Activated CD4-positive, alpha-beta T cell treated with anti-CD3 and anti-CD28 coated beads for 4 hours (primary cell): ENCODE measurements at places on chromosomes 2 and 18.

- DNase-seq = no peak
Measured at GRCh38 chr2:97766567-97766966, 53.2 kb downstream of the ZAP70 start.

DNA sequence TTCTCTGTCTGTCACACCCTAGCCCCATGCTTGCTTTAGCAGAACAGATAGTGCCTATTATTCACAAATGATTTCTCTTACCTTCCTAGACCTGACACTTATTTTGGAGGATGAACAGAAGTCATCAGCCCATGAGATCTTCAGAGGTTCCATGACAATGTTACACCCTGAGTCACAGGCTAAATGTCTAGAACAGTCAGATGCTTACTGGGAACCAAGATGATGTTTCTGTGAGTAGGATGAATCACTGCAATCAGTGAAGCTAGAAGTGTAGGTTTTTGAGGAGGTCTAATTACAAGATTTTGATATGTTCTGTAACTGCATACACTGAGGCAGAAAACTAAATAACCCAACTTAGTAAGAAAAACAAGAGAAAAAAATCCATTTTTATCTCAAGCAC lies 123.0 kb upstream of the THUMPD2 start:
- DNase-seq = no peak

DNA sequence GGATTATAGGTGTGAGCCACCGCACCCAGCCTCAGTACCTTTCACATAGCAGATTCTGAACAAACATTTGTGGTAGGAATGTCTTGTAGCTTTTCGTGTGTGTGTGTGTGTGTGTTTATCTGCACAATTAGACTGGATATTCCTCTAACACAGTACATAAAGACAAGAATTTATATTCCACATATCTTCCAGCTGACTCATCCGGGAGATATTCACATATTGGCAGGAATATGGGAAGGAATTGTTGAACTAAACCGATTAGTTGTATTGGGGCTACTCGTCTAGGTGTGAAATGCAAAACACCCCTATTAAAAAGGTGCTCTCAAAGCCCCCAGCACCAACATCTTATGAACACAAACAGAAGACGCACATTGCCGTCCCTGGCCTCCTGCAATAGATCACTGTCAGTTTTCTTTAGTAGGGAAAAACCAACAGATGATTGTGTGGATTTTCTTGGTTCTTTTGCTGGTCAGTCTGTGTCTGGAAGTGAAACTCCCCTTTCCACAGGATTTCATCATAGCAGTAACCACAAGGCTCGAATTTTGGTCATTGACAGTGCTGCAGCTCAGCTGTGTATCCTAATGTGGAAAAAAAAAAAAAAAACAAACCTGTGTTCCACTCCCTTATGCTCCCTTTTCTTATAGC lies 208.5 kb upstream of the ACVR2A start:
- DNase-seq = no peak

- no peak for DNase-seq
Measured at GRCh38 chr2:180376066-180376465, 369.0 kb upstream of the CWC22 start.

DNA sequence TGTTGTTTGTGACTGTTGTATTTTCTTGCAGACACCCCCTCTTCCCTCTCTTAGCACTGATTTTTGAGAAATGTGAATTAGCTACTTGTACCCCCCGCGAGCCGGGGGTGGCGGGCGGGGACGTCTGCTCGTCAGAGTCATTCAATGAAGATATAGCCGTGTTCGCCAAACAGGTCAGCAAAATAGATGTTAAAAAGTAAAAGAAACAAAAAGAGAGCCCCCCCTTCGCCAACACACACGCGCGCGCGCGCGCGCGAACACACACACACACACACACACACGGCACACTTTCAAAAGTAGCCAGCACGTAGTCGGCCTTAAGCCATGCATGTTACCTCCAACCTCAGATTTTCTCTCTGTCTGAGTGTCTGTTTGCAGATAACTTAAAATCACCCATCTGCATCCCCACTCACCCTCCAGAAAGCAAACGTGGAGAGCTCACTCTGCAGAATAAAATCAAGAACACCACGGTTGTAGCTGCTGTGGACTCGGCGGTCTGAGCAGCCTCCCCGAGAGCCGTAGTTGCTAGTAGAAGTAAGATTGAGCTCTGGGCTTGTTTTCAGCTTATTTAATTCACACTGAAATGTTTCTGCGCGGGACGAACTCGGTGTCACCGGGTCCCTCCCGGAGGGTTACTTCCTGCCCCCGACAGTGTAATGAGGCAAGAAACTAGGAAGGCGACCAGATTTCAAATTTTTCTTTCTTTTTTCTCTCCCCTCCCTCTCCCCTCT lies 5.1 kb downstream of the MEIS1 start:
- no peak for DNase-seq

DNA sequence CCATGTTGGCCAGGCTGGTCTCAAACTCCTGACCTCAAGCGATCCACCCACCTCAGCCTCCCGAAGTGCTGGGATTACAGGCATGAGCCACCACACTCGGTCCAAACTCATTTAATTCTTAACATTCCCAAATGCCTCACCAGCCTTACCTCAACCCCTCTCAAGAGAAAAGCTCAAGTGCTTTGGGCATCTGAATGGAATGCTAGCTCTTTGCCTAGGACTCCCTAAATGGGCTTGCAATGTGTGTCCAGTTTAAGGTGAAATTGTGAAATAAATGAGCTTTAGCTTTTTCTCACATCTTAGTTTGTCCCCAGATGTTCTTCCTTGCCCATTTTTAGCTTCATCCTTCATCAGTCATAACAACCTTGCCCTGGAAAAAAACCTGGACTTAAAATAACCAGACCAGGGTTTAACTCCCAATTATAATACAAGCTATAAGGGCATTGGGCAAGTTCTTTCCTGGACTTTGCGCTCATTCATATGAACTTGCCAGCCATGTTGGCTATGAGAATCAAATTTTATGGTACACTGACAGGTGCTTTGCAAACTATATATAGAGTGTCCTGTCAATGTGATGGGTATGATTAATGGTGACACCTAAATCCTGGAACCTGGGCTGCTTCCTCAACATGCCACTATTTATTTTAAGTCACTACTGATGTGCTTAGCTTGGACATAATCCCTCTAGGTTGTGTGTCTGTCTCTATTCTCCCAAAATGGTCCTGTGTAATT lies 95.1 kb upstream of the SERPINE2 start:
- no peak for DNase-seq

- DNase-seq = no peak
Measured at GRCh38 chr18:80233201-80233835, 14.0 kb downstream of the PARD6G start.

GRCh38 chr2:223863491-223863890 lies 26.1 kb upstream of the AP1S3 start:
- DNase-seq = no peak

- DNase-seq = no peak
Measured at GRCh38 chr2:43400508-43400907, 174.1 kb upstream of the ZFP36L2 start.

- no peak for DNase-seq
Measured at GRCh38 chr2:15073664-15074063, 441.1 kb downstream of the LRATD1 start.

GRCh38 chr18:43022874-43023273 lies 92.6 kb downstream of the RIT2 start:
- DNase-seq = no peak

DNA sequence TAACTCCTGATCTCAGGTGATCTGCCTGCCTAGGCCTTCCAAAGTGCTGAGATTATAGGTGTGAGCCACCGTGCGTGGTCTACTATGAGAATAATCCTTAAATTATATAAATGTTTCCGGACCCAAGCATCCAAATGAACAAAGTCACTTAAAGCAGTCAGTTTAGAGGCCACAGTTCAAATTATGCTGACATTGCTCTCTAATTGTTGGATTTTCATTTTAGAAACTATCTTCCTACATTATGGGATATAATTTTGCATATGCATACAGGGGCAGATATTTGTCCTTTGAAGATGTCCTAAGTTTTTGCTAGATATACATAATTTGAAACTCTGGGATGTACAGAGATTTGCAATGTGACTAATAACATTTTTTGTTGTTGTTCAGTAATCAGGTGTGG lies 390.1 kb downstream of the RND3 start:
- no peak for DNase-seq

GRCh38 chr18:13368080-13368813 lies 149.7 kb downstream of the LDLRAD4 start:
- DNase-seq = no peak

- no peak for DNase-seq
Measured at GRCh38 chr18:38900031-38900430, 1334.4 kb upstream of the CELF4 start.

DNA sequence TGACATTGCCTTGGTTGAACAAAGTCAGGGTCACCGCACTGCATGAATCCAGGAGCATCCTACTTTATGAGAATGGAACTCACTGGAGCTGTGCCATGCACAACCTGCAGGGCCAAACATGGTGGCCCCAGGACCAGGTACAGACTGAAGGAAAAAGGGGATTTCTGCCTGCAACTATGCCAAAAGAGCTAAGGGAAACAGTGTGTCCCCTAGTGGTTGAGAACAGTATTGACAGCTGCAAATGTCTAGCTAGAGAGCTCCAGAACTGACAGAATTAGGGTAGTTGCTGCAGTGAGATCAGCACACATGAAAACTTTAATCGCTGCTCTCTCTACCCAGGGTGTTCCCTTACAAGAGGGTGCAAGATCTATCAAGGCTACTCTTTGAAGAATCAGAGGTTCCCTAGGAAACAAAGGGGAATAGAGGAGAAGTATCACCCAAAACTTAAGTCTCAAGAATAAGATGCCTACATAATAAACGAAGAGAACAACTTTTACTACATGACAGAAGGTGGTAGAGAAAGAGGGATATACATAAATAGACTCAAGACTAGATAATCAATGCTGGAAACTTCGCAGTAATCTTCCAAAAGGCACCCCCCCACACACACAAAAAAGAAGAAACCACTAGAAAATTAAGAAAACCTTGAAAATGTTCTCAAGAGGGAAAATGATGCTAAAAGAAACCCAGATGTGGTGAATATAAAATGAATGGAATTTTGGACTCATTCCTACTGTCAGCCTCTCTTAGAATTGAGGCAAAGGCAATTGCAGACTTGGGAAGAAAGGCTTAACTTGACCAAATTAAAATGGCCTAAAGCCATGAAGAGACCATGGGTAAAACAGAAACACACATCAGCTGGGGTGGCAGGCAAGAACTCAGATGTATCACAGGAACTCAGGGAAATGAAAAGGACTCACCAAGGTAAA lies 43.6 kb upstream of the IHH start:
- DNase-seq = no peak

- DNase-seq = no peak
Measured at GRCh38 chr2:161436411-161436810, 20.3 kb downstream of the TBR1 start.

DNA sequence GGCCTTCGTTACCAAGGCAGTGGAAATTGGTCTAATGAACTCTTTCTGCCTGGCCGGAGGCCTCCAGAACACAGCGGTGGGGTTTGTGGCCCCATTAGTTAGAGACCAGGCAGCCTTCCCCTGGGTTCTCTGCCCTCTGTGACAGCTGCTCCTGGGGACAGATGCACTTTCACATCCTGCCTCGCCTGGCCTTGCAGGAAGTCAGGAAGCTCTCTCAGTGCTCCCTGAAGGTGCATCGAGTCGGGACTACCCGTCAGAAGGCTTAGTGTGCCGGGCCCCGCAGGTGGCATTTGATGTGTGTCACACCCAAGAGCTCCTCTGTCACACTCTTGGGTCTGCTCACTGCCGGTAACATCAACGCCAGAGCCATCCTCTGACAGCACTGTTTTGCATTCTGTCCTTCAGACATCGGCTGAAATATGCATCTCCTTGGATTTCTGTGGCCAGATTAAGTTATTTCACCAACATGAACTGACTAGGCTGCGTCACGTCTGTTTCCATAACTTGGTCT lies 158.3 kb downstream of the LDLRAD4 start:
- DNase-seq = peak; percentile 72

GRCh38 chr18:32036506-32037180 lies 18.0 kb downstream of the RNF125 start:
- DNase-seq = no peak

DNA sequence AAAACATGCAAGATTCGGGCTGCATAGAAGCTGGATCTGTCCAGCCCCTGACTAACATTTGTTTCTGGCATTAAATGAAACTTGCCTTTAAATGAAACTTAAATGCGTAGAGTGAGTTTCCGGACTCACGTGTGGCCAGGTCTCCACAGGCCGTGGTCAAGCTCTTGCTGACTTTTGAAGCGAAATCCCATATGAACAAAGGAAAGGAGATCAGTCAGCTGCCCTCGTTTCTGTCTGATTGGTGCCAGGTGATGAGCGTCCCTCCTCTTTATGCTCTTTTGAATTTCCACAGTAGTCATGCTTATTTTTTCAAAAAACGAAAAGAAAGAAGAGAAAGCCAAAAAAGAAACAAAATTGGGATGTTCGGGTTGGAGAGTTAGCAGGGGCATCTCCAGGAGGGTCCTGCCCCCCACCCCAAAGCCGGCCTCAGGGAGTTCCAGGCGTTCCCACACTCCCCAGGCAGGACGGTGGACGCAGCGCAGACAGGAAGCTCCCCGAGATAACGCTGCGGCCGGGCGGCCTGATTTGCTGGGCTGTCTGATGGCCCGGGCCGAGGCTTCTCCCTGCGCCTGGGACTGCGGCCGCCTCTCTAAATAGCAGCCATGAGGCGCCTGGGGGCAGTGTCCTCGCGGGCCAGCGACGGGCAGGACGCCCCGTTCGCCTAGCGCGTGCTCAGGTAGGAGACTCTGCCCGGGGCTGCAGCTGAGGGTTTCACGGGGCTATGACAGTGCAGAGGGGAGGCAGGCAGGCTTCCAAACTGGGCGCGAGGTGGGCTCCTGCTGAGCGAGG lies at the start of gene COLEC11:
Gene COLEC11, plus strand, starts transcription at position 620 of the 789 bp plus-strand sequence. CDS start 9,229 bp downstream, outside the sequence.
- no peak for DNase-seq

DNA sequence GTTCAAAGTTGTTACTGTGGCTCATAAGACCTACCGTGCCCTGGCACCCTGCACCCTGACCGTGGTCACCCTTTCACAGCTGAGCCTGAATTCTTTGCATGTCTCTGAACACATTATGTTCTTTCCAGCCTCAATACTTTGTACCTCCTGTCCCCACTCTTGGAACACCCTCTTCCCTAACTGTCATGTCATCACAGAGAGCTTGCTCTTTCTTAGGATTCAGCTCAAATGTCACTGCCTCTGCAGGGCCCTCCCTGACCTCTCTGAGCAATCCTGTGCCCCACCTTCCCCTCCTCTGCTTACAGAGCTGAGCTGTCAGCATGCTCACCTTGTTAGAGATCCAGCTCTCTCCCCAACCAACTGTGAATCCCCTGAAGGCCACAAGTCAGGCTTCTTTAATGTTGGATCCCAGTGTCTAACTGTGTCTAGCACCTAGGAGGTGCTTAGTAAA lies 15.0 kb downstream of the PRKAG3 start:
- no peak for DNase-seq

GRCh38 chr2:129911363-129912065 lies 68.0 kb upstream of the RAB6C start:
- no peak for DNase-seq

DNA sequence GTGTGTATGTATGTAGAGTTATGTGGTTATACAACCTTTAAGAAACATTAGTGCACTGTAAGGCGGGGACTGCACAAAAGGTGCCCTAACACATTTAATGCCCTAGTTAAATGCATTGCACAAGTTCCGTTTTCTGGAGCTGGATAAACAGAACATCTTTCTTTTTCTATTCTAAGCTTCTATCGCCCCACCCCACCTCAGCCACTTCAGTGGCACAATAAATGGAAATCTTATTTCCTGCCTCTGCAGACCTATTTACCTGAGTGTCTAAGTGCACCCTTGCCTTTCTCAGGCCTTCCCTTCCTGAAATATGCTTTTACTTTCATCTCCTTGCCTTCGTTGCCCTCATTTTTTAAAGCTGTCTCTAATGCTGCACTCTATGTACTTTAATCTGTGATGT lies 123.5 kb downstream of the TANC1 start:
- no peak for DNase-seq

- no peak for DNase-seq
Measured at GRCh38 chr2:64447317-64448040, 6.5 kb upstream of the LGALSL start.

GRCh38 chr2:96970910-96971309 lies 15.5 kb downstream of the FAM178B start:
- no peak for DNase-seq
